Heart right ventricle (tissue), 16 donors: ENCODE measurements at places on chromosomes 3 and 15.

GRCh38 chr3:182837855-182838454 lies 44.7 kb downstream of the ATP11B start:
- DNase-seq: no peak

DNA sequence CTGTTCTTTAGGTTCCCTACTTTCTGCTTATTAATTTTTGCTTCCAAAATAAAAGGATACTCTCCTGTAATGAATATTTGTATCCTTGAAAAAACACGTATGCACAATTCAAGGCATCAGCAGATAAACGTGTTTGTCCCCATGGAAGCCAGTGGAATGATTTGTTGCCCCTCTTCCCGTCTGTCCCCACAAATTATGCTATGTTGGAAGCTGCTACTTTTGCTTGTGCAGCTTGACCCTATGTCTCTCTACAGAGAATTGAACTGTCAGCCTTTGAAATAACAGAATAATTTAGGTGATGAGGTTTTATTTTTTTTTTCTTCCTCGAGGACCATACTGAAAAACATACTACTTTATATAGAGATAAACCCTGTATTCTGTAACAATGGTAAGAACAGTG lies 401.5 kb upstream of the GOLIM4 start:
- DNase-seq: no peak

DNA sequence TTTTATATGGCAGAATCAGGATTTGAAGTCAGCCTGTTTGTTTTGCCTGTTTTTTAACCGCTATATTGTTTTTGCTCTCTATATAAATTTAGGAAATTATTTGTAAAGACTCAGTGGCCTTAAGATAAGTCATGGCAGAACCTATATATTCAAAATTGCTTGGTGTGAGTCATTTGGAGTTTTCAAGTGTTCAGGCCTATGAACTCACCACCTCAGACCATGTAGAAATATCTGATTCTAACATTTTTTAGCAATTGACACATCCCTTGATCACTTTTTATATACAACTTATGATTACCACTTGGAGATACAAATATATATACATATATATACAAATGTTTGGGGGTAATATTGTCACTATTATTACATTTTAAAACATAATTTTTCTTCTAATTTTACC lies 95.7 kb downstream of the VGLL3 start:
- DNase-seq: no peak

DNA sequence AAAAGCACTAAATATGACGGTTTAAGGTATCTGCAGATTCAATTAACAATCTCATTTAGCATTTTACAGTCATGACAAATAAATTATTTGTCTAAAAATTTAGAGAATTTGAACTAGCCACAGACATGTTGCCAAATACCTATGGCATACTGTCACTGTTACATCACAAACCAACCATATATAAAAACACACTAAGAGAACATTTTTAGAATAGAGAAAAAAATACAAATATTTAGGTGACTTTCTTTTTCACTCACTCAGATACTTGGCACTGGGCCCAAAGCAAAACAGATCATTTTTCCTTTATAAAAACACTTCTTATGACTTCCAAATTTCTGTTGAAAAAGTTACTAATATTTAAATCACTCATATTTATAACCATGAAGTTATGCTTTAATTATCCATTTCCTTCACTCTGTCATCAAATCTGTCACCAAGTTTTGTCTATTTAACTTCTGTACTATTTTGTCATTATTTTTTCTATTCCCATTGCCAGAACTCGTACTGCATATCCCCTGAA lies 644.7 kb downstream of the OTOL1 start:
- DNase-seq: no peak

DNA sequence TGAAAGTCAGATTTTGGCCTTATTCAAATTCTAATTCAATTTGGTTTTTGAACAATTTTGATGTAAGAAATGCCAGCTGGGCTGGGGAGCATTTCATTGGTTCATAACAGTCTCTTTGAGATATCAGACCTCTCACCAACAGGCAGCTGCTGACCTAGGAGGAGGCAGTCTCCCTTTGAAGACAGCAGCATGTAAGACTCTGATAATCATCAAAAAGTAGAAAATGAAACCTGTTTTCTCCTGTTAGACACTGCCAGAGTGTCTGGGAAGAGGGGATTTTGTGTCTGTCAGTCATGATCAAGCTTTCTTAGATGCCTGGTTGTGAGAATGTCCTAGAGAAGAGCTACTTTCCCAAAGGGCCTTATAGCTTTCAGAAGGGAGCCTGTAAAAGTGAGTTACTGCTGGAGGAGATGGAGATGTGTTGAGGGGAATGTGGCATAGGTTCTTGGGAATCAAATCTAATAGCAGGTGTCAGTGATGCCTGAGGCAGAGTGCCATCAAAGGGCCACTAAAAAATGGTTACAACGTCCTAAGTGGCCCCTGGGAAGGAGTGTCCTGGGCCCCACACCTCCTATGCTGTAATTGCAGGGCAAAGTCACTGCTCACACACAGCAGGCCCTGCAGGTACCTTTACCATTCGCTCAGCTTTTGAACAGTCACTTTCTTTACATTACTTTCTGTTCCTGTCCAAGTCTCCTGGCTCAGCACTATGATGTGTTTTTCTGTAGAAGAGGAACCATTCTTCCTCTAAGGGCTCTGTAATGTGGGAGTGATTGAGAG lies 43.1 kb downstream of the FSTL1 start:
- no peak for DNase-seq

DNA sequence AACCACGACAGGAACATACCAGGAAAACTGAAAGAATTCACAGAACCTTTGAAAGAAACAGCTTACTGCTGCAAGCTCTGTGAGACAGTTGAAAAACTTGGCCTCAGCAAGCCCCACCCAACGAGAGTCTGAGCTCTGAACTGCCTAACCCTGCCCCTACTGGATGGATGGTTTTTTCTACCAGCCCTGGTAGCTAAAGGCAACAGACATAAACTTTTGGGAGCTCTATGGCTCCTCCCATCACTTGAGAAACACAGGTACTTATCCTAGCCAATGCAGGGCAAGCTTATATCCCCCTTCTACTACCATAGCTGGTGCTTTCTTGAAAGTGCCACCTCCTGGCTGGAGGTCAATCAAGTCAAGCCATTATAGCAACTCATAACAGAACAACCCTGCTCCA lies 471.8 kb downstream of the GRM7 start:
- no peak for DNase-seq

GRCh38 chr3:124834723-124835718 lies 52.1 kb downstream of the ITGB5 start:
- no peak for DNase-seq

- DNase-seq: no peak
These were observed 72.1 kb upstream of the ITGA11 start for GRCh38 chr15:68503791-68504680.

GRCh38 chr3:141738022-141738890 lies at the start of gene RNF7:
TSS of gene RNF7 (plus strand) at chr3:141738298. CDS start at chr3:141738342, 44 bp downstream.
- DNase-seq: peak; percentile 96

- DNase-seq: peak; percentile 61
These were observed 12.9 kb downstream of the OPA1 start for GRCh38 chr3:193605876-193606275.

DNA sequence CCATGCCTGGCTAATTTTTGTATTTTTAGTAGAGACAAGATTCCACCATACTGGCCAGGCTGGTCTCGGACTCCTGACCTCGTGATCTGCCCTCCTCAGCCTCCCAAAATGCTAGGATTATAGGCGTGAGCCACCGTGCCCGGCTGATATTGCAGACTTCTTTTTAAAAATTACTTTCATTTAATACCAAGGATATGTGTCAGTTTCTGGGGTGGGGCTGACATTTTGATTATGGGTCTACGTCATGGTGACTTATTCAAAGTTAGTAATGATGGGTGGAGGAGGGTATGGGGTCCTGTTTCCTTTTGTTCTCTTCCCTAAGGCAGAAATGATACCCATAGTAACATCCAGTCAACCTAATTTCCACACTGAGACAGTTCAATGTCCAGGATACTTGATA lies 34.7 kb downstream of the GBE1 start:
- DNase-seq: no peak

- no peak for DNase-seq
These were observed 79.4 kb upstream of the THBS1 start for GRCh38 chr15:39501366-39502081.

GRCh38 chr3:40299721-40300335 lies 9.7 kb upstream of the EIF1B start:
- no peak for DNase-seq

GRCh38 chr3:54056521-54056920 lies 65.8 kb upstream of the CACNA2D3 start:
- no peak for DNase-seq

- DNase-seq: no peak
These were observed 150.9 kb downstream of the FBN1 start for GRCh38 chr15:48494631-48495030.

DNA sequence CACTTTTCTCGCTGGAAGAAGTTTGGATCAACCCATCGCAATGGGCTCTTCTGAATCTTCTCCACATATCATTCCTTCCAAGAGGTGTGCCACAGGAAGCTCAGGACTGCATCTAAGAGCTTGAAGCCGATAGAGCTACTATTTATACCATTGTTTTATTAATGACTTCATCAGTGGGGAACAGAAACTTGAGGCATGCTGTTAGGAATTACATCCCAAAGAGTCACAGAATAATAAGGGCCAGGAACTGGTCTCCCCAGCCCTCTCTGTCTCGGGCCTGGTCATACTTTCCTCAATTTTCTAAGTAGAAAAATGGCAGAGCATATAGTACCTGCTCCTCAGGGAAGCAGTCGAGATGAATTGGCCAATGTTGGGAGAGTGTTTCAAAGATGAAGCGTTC lies 16.9 kb upstream of the C15orf61 start:
- no peak for DNase-seq

DNA sequence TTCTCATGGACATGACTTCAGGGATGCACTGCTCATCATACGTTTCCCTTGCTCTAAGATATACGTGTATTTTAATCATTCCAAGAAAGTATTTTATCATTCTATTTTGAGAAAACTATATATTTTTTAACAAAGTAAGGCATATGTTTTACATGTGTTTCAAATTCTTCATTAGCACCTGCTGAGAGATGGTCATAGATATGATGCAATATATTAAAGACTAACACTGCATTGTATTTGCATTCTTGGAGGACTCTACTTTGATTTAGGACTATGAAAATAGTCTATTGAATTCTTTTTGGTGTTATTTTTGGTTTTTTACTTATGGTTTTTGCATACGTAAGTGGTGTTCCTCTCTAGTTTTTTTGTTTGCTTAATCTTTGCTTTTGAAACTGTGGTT lies 54.2 kb upstream of the MTMR10 start:
- DNase-seq: no peak

DNA sequence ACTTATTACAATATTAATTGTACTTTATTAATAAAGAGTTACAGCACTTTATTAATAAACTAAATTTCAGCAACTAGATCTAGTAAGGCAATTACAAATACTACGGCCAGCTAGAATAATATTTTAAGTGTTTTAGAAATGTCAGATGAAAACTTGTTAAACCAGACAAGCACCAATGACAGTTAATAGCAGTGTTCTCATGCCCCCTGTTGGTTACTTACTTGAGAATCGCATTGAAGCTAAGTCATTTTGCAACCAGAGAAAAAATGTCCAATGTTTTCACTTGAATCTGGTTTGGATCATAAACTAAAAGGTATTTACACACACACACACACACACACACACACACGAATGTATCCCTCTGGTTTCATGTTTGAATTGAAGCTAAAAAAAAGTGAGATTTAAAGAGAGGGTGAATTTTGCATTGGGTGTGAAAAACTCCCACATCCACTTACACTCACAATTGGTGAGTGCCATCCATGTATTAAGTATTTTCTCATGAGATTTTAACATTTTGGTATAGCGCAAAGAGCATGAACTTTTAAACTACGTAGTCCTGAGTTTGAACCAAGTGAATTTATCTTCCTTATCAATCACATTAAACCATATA lies 347.7 kb downstream of the ZBBX start:
- DNase-seq: no peak
